Activated CD4-positive, CD25-positive, alpha-beta regulatory T cell (primary cell): ENCODE measurements at places on chromosomes 1 and 21.

DNA sequence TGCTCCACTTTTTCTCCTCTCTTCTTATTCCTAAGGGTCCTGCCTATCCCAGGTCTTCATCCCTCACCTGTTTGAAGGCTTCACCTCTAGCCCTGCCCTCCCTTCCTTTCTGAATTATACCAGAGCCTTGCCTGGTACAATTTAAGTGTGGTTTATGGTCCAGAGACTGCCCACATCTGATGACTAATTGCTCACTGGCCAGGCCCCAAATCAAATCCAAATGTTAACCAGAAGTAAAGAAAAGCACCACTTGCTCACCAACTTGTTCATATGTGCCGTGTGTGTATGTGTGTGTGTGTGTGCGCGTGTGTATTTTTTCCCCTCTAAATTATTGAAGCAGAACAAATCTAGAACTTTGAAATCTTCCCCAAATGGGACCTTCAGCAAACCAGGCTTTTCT lies 26.4 kb downstream of the MYOM3 start:
- DNase-seq: no peak

GRCh38 chr1:94067196-94067595 lies 53.8 kb downstream of the ABCA4 start:
- DNase-seq: no peak

GRCh38 chr1:240404286-240404685 lies 207.7 kb downstream of the GREM2 start:
- DNase-seq: no peak

DNA sequence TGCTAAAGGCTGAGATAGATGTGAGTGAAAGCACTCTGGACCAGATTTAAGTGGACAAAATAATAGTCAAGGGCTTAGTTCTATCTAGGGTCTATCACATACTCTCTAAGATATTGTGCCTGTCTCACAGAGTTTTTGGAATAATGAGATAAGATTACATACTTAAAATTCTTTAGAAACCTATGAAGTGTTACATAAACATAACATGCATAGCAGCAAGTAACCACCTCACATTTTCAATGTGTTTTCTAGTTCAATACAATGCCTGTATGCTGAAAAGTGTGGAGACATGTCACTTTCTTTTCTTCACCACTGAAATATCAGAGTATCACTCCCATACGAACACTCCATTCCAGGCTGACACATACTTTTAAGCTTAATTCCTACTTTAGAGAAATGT lies 16.2 kb downstream of the SDCCAG8 start:
- DNase-seq: no peak

DNA sequence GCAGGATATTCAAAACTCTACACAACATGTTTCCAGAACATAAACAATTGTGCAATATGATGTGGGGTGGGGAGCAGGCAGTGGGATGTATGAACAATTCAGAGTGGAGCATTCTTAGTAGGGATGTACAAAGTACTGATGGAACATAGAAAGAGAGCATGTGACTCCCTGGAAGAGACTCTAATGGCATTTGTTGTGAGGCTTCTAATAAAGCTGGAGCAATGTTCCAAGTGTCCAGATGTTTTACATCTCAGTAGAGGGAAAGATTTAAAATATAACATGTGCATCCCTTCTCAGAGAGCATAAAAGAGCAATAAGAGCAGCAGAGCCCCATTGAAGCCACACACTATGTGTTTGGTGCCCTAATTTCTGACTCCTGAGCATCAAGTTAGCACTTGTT lies 116.5 kb downstream of the BRINP2 start:
- no peak for DNase-seq

- DNase-seq: no peak
Observed at GRCh38 chr21:20010691-20011200, 987.5 kb upstream of the NCAM2 start.

DNA sequence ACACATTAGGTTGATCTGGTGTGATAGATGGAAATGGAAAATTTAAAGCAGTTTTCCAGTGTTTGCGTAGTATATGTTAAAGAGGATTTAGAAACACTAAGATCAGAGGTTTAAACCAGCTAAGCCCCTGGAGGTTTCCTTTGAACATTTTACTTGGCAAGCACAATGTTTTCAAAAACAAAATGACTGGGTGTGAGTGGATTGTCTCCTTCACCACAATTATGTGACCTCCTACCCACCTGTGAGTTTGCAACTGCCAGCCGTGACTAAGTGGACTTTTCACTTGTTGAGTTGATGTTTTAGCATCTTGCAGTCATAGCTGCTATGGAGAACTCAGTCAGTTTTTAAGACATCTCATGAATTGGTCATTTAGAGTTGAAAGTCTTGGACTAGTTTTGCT lies 4.7 kb downstream of the CCDC190 start:
- DNase-seq: no peak

- no peak for DNase-seq
Observed at GRCh38 chr21:21084179-21084578, 86.0 kb downstream of the NCAM2 start.

DNA sequence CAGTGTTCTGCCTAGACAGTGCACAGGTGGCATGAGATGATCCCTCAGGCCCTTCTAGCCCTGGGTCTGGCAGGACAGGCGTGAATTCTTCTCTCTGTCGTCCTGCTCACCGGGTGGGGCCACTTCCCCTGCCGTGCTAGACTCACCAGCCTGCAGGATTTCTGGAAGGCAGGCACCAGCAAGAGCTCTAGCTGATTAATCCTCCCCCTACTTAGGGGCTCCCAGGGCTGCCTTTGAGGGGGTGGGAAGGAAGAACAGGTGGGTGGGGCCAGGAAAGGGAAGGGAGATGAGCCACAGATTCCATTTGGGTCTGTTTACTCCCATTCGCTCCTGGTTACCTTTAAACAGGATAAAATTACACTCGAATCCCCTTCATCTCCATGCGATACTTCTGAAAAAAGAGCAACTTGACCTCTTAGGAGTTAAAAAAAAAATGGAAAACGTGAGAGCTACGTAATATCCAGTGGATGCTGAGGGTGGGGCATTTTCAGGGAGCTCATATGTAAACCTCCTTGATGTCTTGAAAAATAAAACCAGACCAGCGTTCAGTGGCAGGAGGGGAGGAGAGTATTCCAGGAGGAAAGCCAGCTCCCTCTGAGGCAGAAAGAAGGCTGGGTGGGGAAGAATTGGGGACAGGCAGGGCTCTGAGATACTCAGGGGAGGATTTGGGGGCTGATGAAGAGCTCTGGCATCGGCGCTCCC lies 665.5 kb downstream of the PTPRU start:
- DNase-seq: no peak

DNA sequence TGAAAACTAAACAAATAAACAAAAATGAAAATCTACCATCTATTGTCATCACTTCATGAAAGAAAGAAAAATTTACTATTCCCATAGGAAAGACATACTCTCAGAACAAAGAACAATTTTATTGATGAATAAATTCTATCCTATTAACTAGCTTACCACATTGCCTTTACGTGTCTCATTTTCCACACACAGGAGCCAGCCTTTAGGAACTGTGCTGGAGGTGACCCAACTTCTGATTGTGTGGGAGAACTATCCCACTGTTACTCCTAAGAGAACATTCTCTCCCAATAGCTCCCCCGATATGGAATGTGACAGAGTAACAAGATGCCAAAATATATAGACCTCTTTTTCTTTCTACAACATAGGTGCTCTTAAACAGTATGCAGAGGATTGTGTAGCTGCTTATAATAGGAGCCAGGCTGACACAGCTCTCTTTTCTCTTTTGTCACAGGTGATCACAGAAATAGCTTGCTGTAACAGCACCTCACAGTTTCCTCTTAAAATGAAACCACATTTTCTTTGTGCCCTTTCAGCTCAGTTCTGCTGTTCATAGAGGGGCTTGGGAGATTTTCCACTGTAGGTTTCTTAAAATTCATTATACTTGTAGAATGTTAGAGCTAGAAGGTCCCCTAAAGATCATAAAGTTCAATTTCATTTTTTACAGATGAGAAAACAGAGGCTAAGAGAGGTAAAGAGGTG lies 35.5 kb downstream of the C21orf91 start:
- DNase-seq: no peak

GRCh38 chr1:1857096-1857703 lies 33.7 kb downstream of the GNB1 start:
- no peak for DNase-seq

GRCh38 chr1:153292740-153293479 lies 19.8 kb downstream of the PGLYRP3 start:
- DNase-seq: no peak

DNA sequence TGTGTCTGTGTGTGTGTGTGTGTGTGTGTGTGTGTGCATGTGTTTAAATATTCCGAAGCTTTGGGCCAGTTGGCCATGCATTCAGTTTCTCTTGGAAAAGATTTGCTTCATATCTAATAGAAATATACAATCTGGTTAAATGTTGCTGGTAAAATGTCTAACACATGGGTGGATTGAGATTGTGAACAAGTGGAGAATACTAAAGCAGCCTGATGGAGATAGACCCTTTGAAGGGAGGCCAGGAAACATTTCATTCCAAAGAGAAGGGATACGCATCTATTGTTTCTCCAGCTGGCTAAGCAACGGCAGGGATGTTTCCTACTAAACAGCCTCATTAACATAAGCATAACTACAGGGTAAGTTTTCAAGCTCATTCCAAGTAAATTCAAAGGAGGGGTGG lies 257.5 kb upstream of the PTBP2 start:
- DNase-seq: no peak

DNA sequence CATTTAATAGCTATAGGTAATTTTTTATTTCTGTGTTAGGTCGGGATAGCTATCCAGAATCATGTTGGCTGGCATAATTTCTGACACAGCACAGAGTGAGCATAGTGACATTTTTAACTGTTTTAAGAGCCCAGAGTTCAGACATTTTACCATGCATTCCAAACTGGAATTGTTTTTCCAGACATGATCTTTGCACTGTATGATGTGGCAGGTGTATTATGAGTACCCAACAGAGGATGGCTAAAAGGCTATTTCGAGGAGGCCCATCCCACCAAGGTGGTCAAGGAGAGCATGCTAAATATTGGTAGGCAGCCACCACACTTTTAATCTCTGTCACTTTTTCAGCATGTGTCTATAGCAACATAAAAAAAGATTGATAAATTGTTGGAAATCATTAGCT lies 137.3 kb upstream of the ST6GALNAC5 start:
- DNase-seq: no peak

DNA sequence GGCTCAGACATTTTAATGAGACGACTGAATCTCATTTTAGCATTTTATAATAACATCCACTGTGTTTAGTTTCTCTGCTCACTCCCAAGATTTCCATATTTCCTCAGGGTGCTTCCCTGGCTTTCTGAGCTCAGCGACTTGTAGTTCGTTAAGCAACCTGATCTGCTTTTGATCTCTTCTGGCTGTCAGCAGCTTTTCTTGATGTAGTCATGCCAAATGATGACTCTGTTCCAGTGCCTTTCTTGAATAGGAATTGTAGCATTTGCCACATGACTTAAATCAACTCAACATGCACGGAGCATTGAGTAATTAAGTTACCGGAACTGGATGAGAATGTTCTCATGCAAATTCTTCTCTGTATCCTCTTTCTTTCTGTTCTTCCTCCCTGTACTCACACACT lies 246.1 kb downstream of the FMN2 start:
- DNase-seq: no peak

- DNase-seq: no peak
Observed at GRCh38 chr1:114390361-114390760, 120.6 kb downstream of the TRIM33 start.

DNA sequence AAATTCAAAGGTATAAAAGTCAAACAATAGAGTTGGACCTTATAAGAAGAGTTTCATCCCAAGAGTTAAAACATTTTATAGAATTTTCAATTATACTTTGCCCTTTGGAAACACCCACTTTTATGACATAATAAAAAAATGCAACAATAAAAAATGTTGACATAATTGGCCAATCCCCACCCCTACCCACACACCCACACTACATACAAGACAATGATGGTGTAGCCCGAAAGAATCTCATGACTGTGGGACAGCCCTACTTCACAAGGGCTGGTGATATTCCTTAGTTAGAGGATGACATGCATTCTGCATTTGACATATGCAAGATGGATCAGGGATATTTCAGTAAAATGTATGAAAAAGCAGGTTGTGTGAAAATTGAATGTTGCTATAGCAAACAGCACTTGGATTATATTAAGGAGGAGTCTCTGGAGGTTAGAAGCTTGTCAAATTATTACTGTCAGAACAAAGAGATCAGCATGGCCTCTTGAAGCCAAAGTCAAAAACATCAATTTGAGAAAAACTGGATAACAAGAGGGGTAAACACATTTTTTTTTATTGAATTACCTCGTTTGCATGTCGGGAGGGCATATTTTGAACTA lies 133.0 kb upstream of the SAMSN1 start:
- no peak for DNase-seq

DNA sequence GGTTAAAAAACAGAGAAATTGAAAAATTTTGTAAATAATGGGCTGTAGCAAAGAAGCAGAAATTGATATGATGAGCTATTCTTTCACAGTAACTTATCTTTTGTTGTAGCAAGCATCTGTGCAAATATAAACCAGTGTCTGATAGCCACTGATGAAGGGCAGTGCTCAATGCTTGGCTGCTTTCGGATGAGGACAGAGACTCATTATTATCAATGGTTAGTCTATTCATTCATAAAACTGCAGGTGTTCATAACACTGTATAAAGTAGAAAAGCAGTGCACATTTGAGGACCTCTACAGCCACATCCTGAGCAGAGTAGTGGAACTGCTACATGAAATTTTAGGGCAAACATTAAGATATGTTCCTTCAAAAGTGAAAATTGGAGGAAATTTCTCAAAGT lies 107.2 kb downstream of the FAF1 start:
- no peak for DNase-seq

GRCh38 chr1:66296370-66296769 lies 237.6 kb upstream of the SGIP1 start:
- no peak for DNase-seq

DNA sequence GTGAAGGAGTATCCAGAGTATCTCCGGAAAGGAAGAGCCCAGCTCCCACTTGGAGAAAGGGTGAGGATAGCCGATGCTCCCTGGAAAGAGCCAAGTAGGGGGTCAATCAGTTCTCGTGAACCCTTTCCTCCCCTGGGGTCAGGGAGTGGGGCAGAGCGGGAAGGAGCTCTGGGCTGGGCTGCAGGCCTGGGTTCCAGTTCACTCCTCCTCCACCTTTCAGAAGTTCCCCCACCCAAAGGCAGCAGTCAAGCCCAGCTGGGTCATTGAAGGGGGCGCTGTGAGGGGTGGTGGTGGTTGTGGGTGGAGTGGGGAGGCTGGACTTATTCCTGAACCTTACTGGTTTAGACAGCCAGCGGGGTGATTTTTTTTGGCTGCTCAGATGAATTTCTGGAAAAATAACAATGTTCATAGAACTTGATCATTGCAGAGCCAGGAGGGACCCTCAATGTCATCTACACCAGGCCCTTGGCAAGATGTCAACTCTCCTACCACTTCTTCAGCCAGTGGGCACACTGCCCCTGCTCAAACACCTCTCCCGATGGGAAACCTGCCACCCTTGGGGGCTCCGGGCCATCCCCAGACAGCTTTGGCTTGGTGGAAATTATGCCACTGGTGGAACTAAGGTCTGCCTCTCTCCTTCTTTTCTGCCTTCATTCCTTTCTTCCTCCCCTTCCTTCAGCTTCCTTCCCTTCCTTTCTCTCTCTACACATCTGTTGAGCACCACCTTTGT lies 235.8 kb downstream of the TRABD2B start:
- DNase-seq: no peak
